ENCODE measurements at places on chromosomes 7 and 10.

DNA sequence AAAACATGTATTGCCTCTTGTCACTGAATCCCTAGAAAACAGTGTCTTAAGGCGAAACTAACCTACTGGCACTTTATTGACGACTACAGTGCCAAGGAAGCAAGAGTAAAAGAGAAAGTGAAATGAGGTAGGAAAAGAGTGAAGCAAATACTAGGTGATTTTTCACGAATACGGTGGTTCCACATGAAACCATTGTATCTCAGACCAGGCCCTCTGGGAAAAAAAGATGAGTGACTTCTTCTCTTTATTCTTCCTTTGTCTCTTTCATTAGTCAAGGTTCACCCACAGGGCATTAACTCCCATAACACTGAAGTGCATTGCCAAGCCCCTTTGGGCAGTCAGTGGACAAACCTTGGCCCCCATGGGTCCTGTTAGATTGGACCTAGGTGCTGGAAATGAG is 16.2 kb upstream of the MACC1 start:
- DNase-seq = no peak

DNA sequence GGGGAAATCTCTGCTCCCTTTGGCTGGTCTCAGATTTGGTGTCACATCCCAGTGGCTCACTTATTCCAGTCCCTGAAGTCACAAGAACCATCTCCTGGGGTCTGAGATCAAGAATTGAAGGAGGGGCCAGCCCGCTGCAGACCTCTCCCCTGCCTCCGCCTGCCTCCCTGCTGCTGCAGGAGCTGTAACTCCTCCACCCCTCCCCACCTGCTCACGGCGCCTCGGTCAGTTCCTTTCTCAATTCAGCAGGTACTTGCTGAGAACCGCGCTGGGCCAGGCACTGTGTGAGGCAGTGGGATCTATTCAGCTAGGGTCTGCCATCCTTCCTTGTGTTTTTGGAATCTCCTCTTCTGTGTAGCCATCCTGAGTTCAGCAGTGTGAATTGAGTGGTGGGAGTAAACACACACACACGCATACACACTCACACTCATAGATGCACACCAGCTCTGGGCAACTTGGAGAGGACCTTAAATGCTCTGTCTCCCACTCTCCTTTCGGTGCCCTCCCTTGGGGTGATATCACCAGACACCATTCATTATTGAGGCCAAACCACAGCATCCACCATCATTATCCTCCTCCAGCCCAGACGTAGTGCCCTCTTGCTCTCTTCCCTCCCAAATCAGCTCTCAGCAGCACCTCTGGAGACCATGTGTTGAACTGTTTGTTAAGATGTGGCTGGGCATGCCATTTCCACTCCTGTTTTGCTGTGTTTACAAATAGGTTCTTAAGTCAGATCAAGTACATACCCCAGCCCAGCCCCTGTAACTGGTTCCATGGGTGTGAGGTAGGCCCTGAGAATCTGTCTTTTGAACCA is 22.0 kb upstream of the ANKRD2 start:
- no peak for DNase-seq

DNA sequence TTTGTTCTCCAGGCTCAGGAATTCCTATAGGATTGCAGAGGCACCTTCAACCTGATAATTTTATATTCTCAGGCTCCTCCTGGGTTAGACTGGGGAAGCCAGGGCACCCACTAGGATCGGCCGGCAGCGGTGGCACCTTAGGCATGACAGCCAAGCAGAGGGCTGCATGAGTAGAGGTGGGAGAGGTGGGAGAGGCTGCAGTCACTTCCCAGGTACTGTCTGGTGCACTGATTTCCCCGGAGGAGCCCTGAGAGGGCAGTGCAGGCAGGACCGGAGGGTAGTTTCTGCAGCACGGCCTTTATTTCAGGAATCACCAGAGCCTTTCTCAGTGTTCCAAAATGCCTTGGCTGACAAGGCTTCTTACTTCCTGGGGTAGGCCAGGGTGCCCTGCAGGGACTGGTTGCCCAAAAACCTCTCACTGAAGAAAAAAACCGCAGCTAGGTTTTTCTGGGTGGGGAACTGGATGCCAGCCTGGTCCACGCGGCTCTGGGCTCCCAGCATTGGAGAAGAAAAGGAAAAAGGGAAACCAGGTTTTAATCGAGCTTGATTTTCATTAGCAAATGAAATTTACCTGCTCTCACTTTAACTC is 3.6 kb upstream of the HOXA13 start:
- no peak for DNase-seq

DNA sequence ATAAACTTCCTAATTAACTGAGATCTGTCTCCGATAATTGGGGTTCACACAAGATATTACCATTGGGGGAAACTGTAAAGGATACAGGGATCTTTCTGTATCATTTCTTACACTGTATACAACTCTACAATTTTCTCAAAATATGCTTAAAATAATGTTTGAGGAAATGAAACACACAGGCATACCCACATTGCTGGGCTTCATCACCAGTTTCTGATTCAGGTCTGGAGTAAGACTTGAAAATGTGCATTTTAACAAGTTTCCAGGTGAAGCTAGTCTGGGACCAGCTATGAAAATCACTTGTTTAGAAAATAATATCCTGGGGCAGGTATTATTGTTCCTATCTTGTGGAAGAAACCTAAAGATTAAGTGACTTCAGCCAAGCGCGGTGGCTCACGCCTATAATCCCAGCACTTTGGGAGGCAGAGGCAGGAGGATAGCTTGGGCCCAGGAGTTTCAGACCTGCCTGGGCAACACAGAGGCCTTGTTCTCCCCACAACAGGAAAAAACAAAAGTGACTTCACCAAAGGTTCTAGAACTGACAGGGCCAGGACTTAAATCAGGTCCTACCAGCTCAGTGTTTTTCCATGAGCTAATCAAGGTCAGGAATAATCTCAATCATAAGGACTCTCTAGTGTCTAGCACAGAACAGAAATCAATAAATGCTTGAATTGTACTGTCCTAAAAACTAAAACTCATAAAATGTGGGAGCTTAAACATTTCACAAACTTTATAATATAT is 12.6 kb downstream of the TOMM7 start:
- DNase-seq = no peak

Data from NCI-H2081 (cell line).